GM23248 (cell line): ENCODE measurements at places on chromosomes 1 and 21. TPM values are rescaled to one million over a fixed set of nuclear protein-coding genes. Genes with fewer than 3 reads are reported as not detected.

DNA sequence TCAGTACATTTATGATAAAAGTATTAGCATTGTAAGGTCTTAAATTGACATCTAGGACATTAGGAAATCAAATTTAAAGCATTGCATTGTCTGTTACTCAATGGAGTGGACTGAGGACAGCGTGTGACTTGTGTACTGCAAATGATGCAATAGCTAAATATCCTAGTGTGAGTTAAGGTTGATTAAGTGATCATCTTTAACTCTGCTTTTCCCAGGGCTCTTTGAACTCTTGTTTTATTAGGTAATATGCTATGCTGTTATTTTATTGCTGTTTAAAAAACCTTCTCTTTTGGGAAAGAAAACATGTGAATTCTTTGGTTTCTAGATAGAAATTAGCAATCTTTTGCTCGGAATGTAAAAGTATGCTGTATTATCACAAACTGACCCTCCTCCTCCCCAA lies 38.6 kb downstream of the NFIA start:
- peak overlapping the region; percentile 59 for H3K4me3 ChIP-seq
- H3K27ac ChIP-seq = no peak overlapping the region
- H3K4me1 ChIP-seq = peaks cover 23% of the 10 kb centered on the region
- DNase-seq = peak; percentile 76
- no peaks in the 10 kb centered on the region for H3K27me3 ChIP-seq

DNA sequence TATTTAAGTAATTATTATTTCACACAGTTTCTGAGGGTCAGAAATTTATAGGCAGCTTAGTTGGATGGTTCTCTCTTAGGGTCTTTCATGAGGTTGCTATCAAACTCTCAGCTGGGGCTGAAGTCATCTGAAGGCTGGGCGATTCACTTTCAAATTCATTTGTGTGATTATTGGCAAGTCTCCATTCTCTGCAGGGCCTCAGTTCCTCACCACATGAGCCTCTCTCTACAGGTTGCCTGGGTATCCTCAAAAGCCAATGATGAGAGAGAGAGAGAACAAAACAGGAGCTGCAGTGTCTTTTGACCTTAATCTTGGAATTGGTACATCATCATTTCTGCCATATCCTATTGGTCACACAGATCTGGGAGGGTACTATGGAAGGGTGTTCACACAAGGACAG lies 29.6 kb upstream of the COG2 start:
- no peaks in the 10 kb centered on the region for H3K36me3 ChIP-seq
- peaks cover 11% of the 10 kb centered on the region for H3K27me3 ChIP-seq
- DNase-seq = no peak
- H3K4me3 ChIP-seq = no peak overlapping the region

GRCh38 chr21:26918323-26919079 lies 48.4 kb downstream of the ADAMTS5 start:
- H3K4me3 ChIP-seq = no peak overlapping the region
- peak overlapping the region; percentile 27; the same call in 1 of the 2 replicates for H3K27ac ChIP-seq
- H3K4me1 ChIP-seq = peaks cover 28% of the 10 kb centered on the region
- no peaks in the 10 kb centered on the region for H3K27me3 ChIP-seq

- no peaks in the 10 kb centered on the region for H3K27me3 ChIP-seq
- DNase-seq = no peak
- H3K4me1 ChIP-seq = no peaks in the 10 kb centered on the region
- H3K4me3 ChIP-seq = no peak overlapping the region
- no peaks in the 10 kb centered on the region for H3K36me3 ChIP-seq
- no peak overlapping the region for H3K27ac ChIP-seq
Measured at GRCh38 chr1:228939001-228939691, 203.9 kb downstream of the RHOU start.

GRCh38 chr1:94101613-94102525 lies 19.1 kb downstream of the ABCA4 start:
- no peaks in the 10 kb centered on the region for H3K27me3 ChIP-seq
- no peak overlapping the region for H3K4me3 ChIP-seq
- H3K4me1 ChIP-seq = no peaks in the 10 kb centered on the region
- DNase-seq = no peak
- H3K27ac ChIP-seq = no peak overlapping the region

DNA sequence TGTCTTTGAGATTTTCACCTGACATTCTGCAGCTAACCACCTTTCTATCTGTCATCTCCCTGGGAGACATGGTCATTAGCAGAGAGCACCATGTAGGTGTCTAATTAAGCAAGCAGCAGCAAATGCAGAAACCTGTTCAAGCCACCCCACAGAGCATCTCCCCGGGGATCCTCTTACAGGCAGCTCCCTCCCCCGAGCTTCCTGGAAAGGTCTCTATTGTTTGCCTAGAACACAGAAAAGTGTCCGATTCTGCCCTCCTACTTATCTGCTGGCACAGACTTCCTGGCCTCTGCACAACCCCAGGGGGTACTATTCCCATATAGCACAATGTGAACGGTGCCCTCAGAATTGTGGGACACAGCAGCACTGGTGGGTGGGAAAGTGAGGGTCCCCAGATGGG lies 46.1 kb downstream of the PLEKHA6 start:
- H3K27me3 ChIP-seq = no peaks in the 10 kb centered on the region
- H3K27ac ChIP-seq = no peak overlapping the region
- H3K4me3 ChIP-seq = no peak overlapping the region
- peaks cover 4% of the 10 kb centered on the region for H3K4me1 ChIP-seq

GRCh38 chr1:29513357-29513756 lies 277.0 kb downstream of the PTPRU start:
- H3K4me1 ChIP-seq = no peaks in the 10 kb centered on the region
- no peak overlapping the region for H3K4me3 ChIP-seq
- no peaks in the 10 kb centered on the region for H3K36me3 ChIP-seq
- H3K27me3 ChIP-seq = peaks cover 17% of the 10 kb centered on the region
- no peak overlapping the region for H3K27ac ChIP-seq
- peak; percentile 89 for DNase-seq

GRCh38 chr1:88324899-88325298 lies 359.2 kb upstream of the PKN2 start:
- H3K27me3 ChIP-seq = no peaks in the 10 kb centered on the region
- H3K27ac ChIP-seq = no peak overlapping the region
- H3K4me1 ChIP-seq = peaks cover 12% of the 10 kb centered on the region
- no peak overlapping the region for H3K4me3 ChIP-seq
- H3K36me3 ChIP-seq = no peaks in the 10 kb centered on the region
- DNase-seq = no peak

GRCh38 chr1:246064891-246065290 lies 442.2 kb downstream of the SMYD3 start:
- no peak overlapping the region for H3K27ac ChIP-seq
- no peak overlapping the region for H3K4me3 ChIP-seq
- H3K4me1 ChIP-seq = peaks cover 17% of the 10 kb centered on the region
- H3K27me3 ChIP-seq = no peaks in the 10 kb centered on the region
- DNase-seq = no peak
- H3K36me3 ChIP-seq = no peaks in the 10 kb centered on the region

GRCh38 chr21:33115631-33116510 lies 45.9 kb downstream of the OLIG1 start:
- no peak for DNase-seq
- no peak overlapping the region for H3K4me3 ChIP-seq
- H3K36me3 ChIP-seq = no peaks in the 10 kb centered on the region

DNA sequence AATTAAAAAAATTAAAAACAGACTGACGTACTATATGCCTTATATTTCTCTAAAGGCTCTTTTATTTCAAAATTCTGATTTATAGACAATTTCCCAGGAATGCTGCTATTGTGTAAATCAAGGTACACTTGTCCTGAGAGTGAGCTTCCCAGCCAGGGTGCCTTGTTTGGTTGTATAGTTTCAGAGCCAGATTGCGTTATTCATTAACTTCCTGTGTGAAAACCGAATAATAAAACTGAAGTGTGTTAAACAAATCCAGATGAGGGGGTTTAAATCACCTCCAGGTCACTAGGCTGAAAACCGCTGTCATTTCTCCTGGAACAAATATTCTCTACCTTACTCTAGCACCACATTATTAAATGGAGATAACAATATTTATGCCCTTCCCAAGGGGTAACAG lies 68.7 kb downstream of the LMX1A start:
- peaks cover 35% of the 10 kb centered on the region for H3K27me3 ChIP-seq
- no peak overlapping the region for H3K27ac ChIP-seq
- no peaks in the 10 kb centered on the region for H3K36me3 ChIP-seq
- no peak for DNase-seq
- H3K4me1 ChIP-seq = no peaks in the 10 kb centered on the region

DNA sequence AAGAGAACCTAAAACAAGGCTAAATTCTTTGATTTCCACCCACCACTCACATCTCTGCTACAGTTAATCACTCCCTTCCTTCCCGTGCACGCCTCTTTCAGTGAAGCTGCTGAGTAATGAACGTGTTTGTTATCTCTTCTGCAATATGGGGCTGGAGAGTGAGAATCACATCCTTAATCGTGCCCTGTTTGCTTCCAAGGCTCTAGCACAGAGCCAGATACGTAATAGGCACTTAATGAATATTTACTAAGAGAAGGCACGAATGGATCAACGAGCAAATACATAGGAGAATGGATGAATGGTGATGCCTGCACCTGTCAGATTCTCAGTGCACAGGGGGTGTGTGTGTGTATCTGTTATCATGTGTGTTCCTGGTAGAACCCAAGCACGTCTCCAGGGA lies 22.1 kb upstream of the FAM43B start:
- no peak for DNase-seq
- no peak overlapping the region for H3K4me3 ChIP-seq
- peaks cover 33% of the 10 kb centered on the region; the same call in 1 of the 2 replicates for H3K27me3 ChIP-seq
- H3K27ac ChIP-seq = no peak overlapping the region
- H3K36me3 ChIP-seq = no peaks in the 10 kb centered on the region

- H3K27ac ChIP-seq = no peak overlapping the region
- H3K27me3 ChIP-seq = no peaks in the 10 kb centered on the region
- no peaks in the 10 kb centered on the region for H3K36me3 ChIP-seq
- peaks cover 31% of the 10 kb centered on the region for H3K4me1 ChIP-seq
- H3K4me3 ChIP-seq = no peak overlapping the region
- DNase-seq = no peak
Measured at GRCh38 chr1:85153149-85153891, 47.5 kb downstream of the SYDE2 start.

- no peak overlapping the region for H3K27ac ChIP-seq
- H3K4me1 ChIP-seq = peaks cover 13% of the 10 kb centered on the region
- no peaks in the 10 kb centered on the region for H3K36me3 ChIP-seq
- peak; percentile 75 for DNase-seq
Measured at GRCh38 chr1:3858231-3858981, 1.1 kb downstream of the DFFB start.

GRCh38 chr1:200452850-200453552 lies 43.2 kb upstream of the ZNF281 start:
- no peaks in the 10 kb centered on the region for H3K36me3 ChIP-seq
- H3K4me3 ChIP-seq = no peak overlapping the region
- H3K27ac ChIP-seq = no peak overlapping the region
- DNase-seq = no peak

GRCh38 chr1:43688594-43689000 lies 18.7 kb upstream of the ST3GAL3 start:
- H3K4me3 ChIP-seq = no peak overlapping the region
- DNase-seq = peak; percentile 89
- H3K4me1 ChIP-seq = peaks cover 14% of the 10 kb centered on the region
- H3K27me3 ChIP-seq = no peaks in the 10 kb centered on the region

- no peaks in the 10 kb centered on the region for H3K36me3 ChIP-seq
- peaks cover 12% of the 10 kb centered on the region for H3K4me1 ChIP-seq
- no peaks in the 10 kb centered on the region for H3K27me3 ChIP-seq
- H3K27ac ChIP-seq = no peak overlapping the region
- no peak for DNase-seq
- no peak overlapping the region for H3K4me3 ChIP-seq
Measured at GRCh38 chr1:183593356-183593755, 3.1 kb upstream of the NCF2 start.

GRCh38 chr1:176051902-176052518 lies 155.1 kb downstream of the COP1 start:
- no peaks in the 10 kb centered on the region for H3K36me3 ChIP-seq
- H3K4me1 ChIP-seq = no peaks in the 10 kb centered on the region
- no peak overlapping the region for H3K27ac ChIP-seq
- peak; percentile 8 for DNase-seq
- H3K4me3 ChIP-seq = no peak overlapping the region

DNA sequence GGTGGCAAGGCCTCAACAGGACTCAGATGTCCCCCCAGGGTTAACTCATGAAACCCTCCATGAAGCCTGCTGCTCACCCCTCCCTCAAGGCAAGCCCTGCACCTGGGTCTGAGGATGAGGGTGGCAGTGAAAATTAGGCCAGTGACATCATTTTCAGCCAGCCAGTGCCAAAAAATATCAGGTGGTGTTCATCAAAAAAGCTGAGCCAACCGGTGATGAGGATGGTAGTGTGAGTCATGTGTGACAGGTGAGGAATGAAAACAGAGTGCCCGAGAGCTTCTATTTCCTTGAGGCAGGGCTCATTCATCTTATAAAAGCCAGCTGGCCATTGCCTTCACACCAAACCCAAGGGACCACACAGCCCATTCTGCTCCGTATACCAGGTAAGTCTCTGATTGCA lies at the start of gene SPRR1A:
Gene SPRR1A (plus strand): TSS at position 339 of the 400 bp plus-strand sequence. CDS start 1,150 bp downstream, outside the sequence.
- no peaks in the 10 kb centered on the region for H3K36me3 ChIP-seq
- H3K27me3 ChIP-seq = peaks cover 10% of the 10 kb centered on the region
- H3K4me3 ChIP-seq = no peak within 1 kb of the TSS
- H3K27ac ChIP-seq = no peak within 1 kb of the TSS

- H3K27me3 ChIP-seq = no peaks in the 10 kb centered on the region
- no peak overlapping the region for H3K27ac ChIP-seq
- H3K36me3 ChIP-seq = no peaks in the 10 kb centered on the region
- no peak overlapping the region for H3K4me3 ChIP-seq
- DNase-seq = no peak
Measured at GRCh38 chr1:193358419-193358818, 172.0 kb upstream of the B3GALT2 start.

DNA sequence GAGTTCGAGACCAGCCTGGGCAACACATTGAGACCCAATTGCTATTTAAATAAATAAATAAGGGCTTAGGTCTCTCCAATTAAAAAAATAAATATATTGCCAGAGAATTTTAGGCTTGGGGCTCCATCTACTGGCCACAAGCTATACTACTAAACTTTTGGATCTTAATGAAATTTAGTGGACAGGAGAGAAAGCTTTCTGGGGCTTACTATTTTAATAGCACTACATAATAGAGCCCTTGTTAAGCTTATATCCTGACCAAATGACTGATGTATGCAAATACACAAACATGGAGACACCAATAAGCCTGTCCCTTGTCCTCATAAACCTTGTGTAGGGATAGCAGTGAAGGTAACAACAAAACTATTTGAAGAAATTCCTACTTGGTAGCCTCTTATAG lies 18.4 kb downstream of the CCT3 start:
- no peaks in the 10 kb centered on the region for H3K4me1 ChIP-seq
- H3K4me3 ChIP-seq = no peak overlapping the region
- no peak overlapping the region for H3K27ac ChIP-seq
- DNase-seq = peak; percentile 49

- DNase-seq = peak; percentile 27
- peaks cover 72% of the 10 kb centered on the region for H3K36me3 ChIP-seq
- no peaks in the 10 kb centered on the region for H3K4me1 ChIP-seq
- no peak overlapping the region for H3K4me3 ChIP-seq
- no peaks in the 10 kb centered on the region for H3K27me3 ChIP-seq
Measured at GRCh38 chr21:39198800-39199199, 15.5 kb upstream of the PSMG1 start.

GRCh38 chr1:26585471-26585870 lies 55.9 kb downstream of the RPS6KA1 start:
- no peaks in the 10 kb centered on the region for H3K27me3 ChIP-seq
- H3K4me3 ChIP-seq = no peak overlapping the region
- H3K36me3 ChIP-seq = no peaks in the 10 kb centered on the region
- H3K27ac ChIP-seq = no peak overlapping the region
- DNase-seq = peak; percentile 18
- H3K4me1 ChIP-seq = peaks cover 33% of the 10 kb centered on the region

PRAMEF26 gene
- not detected in 2 replicates for total RNA-seq

NPPA gene
- total RNA-seq = not detected in 2 replicates

CAP1 gene
- 496 and 560 TPM in 2 replicates for total RNA-seq

ZNF683 gene
- total RNA-seq = not detected in 2 replicates

C1orf141 gene
- not detected in 2 replicates for total RNA-seq

PYCR2 gene
- 59.1 and 69.6 TPM in 2 replicates for total RNA-seq

GBP7 gene
- not detected in 2 replicates for total RNA-seq

ERVH48-1 gene
- not detected in 2 replicates for total RNA-seq

VANGL1 gene
- 11.7 and 12.9 TPM in 2 replicates for total RNA-seq
